ENCODE measurements at places on chromosomes 3 and 15. TPM values are rescaled to one million over a fixed set of nuclear protein-coding genes. Genes with fewer than 3 reads are reported as not detected.

GUCA1C gene
- not detected for total RNA-seq

CFAP100 gene
- not detected for total RNA-seq

DNA sequence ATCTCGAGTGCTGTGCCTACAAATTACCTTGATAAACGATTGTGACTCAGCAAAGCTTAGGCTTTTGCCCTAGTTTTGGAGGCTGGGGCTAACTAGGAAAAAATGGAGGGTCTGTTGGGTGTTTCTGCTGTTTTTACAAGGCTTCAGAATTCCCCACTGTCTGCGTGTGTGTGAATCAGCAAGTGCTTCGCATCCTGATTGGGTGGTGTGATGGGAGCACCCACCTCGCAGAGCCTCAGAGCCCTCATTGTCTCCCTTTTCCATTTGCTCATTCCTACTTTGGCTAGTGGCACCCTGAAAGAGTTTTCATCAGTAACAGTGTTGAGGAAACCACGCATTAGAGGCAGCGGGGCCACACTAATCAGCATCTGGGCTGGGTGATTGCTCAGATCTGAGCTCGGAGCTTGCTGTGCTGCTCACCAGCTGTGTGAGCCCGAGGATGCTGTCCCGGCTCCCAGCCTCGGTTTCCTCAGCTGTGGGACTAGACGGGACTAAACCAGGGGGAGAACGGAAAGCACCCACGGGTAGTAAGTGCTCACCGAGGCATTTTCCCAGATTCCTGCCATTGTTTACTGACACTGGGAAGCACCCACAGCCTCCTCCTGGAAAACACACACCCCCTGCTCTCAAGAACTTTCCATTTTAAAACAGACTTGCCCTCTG is 40.6 kb downstream of the GOLGA8S start:
- no peak for DNase-seq

GRCh38 chr15:43919540-43920253 is 92.9 kb downstream of the WDR76 start:
- DNase-seq: no peak

DNA sequence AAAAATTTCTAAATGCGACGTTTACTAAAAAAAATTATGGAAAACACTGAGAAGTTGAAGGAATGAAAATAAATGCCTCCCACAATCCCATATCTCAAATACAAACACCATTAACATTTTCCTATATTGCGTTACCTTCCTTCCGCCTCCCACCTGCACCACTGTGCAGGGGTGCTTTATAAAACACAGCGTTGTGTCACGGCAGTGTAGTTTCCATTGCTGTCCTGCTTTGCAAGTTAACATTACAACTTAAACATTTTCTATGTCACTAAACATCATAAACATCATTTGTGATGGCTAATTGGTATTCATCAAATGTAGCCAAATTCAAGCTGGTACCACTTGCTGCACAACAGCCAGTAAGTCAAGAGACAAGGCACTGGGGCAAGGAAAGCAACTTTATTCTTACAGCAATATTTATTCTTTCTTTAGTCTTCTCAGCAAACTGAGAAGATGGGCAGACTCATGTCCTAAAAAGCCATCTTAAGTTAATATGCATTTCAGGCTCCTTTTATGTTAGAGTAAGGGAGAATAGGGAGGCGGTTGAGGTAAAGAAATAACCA is 12.3 kb upstream of the FETUB start:
- DNase-seq: peak; percentile 28

DNA sequence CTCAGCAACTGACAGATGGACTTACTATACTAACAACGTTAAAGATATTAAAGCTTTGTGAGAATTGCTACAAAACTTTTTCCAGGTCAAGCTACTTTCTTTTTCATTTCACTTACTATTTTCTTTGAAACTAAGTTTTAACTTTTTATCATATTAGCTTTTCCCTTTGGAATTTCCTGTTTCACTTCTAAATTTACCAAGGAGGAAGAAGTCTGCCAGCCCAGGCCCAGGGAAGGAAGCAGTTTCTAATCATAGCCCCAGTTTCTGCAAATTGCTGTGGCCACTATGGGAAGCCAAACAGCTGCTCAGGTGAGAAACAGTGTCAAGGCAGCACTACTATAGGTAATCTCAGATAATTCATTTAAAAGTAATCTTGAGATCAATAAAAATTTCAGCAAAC is 18.4 kb downstream of the CYFIP1 start:
- no peak for DNase-seq

GRCh38 chr15:25735550-25736384 is 127.4 kb downstream of the ATP10A start:
- peak; percentile 90 for DNase-seq

TMEM40 gene
- 31.7 TPM for total RNA-seq

GRCh38 chr3:166955201-166955939 is 424.7 kb downstream of the ZBBX start:
- DNase-seq: no peak

DNA sequence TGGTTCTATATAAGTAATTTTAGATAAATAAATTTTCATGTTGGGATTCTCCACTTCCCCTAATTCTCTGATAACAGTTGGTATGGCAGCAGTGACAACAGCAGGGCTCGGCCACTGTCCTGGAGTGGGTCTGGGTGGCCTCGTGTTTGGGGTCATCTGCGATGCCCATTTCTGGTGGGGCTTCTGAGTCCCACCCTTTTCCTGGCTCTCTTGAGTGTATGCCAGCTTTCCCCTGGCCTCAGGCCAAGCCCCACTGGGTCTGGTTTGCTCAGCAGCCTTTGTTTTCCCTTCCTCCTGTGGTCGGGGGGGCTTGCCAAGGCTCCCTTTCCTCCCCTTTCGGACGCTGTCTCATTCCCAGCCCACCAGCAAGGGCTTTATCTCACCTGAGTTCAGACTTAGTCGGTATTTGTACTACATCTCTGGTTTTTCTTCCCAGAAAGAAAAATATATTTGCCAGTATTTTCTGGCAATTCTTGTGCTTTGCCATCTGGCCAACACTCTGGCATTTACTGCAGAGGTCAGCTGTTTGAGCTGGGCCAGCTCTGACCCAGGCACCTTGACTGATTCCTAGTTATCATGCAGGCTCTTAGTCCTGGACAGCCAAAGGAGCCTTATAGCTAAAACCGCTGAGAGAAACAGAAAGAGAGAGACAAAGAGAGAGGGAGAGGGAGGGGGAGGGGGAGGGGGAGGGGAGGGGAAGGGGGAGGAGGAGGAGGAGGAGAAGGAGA is 35.2 kb downstream of the MYZAP start:
- DNase-seq: no peak

- DNase-seq: no peak
Observed at GRCh38 chr15:69015591-69015990, 1.1 kb downstream of the NOX5 start.

DNA sequence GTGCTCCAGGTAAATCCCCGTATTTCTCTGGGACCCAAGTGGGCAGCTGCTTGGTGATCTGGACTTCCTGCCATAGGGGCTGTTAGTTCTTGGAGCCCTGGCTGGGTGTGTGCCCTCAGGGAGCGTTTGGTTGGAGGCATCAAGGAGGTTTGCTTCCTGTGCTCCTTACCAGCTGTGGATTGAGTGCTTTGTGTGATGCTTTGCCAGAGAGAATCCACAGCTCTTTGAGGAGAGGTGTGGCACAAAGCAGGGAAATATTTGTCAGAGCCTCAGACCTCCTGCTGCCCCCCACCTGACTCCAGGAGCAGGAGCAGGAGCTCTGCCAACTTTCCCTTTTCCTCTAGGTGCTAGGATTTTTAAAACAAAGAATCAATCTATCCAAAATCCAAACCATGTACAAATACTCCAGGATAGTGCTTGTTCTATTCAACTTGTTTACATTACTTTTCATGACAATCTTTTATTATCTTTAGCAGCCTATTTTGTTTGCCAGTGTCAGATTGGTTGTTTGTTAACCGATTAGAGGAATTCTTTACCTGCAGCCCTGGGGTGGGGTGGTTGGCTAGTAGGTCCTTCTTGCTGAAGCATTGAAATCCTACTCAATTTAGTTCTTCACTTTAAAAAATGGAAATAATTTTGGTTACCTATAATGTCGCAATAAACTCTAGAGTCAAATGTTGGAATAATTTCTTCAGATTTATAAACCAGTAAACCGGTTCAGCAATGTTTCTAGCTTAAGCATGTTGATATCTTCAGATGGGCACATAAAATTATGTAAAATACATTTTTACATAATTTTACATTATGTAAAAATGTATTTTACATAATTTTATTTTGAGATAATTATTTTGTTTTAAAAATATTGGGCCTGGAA is 2.5 kb downstream of the CTDSPL start:
- DNase-seq: no peak

ALS2CL gene
- total RNA-seq: 134 TPM

CKMT1A gene
- total RNA-seq: 37.6 TPM

GRCh38 chr3:110262896-110263295 is 808.7 kb upstream of the NECTIN3 start:
- no peak for DNase-seq

DNA sequence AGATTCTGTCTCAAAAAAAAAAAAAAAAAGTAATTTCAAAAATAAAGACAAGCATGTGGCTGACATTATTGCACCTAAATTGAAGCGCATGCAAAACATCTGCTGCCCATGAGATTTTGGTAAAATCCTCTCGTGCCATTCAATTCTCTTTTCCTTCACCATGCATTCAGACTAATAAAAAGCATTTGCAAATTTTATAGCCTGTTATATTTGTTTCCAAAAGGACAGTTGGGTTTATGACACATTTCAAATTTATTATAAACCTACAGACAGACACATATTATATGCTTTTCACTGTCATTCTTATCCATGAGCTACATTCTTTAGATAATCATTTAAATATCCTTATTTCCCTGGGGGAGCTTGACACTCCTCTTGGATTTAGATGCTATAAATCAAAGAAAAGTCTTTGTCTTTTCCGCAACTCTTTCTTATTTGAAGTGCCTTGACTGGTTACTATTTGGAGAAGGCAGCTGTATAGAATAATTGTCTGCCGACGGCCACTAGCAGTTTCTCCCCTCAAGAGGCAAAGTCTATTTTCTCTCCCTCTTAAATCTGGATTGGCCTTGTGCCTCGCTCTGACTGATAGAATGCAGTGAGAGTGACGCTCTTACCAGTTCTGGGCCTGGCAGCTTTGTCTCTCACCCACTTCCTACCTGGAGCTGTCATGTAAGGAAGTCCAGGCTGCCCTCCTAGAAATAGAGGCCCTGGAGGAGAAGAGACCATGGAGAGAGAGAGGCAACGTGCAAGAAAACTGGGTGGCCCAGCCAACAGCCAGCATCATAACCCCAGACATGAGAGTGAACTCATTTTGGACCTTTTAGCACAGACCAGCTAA is 6.8 kb upstream of the LRIG1 start:
- DNase-seq: no peak

ZMYND10 gene
- 0.74 TPM for total RNA-seq

KBTBD13 gene
- not detected for total RNA-seq

VWA5B2 gene
- 0.98 TPM for total RNA-seq

MFGE8 gene
- total RNA-seq: 513 TPM

DNA sequence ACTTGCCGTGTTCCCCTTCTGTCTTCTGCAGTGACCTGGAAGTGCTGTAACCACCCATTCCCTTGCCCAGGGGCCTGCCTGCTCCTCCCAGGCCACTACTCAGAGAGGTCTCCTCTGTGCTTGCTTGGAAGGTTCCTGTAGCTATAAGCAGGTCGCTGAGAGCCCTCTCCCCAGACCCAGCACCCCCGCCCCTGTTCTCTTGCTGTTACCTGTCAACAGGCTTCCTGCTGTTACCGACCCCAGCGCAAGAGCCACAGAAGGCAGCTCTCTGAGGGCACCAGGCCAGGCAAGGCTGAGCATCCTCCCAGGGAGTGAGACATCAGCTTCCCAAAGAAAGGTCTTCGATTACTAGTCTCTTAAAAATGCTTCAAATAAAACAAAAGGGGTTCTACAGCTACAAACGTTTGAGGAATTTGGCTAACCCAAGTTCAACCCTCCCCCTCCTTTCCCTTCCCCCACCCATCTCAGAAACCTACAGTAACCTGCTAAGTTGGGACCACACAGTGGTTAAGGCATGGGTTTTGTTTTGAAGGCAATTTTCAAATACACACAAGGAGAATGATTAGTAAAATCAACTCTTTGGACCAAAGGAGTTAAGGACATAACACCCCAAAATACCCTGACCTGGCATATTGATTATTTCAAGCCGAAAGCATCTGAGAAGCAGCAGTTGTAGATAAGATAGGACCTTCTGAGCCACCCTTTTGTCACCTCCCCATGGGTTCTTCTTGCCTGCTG is 74.9 kb upstream of the MFGE8 start:
- no peak for DNase-seq

ATP13A4 gene
- 13.0 TPM for total RNA-seq

DNA sequence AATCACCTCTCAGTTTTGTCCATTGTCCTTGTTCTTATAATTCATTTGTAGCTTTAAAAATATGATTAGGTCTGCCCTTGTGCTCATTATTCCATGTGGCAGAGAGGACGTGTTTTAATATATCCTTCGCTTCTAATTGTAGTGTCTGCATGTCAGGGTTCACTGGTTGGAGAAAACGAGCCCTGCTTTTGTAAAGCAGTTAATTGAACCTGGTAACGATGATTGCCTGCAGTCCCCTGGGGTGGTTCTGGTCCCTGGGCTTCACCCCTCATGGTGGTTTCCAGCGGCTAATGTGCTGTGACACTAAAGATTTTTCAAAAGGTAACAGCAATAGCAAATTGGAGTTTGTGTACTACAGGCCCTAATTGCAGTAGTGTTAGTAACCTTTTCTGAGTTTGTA is 299.6 kb downstream of the CACNA2D3 start:
- DNase-seq: no peak

DNA sequence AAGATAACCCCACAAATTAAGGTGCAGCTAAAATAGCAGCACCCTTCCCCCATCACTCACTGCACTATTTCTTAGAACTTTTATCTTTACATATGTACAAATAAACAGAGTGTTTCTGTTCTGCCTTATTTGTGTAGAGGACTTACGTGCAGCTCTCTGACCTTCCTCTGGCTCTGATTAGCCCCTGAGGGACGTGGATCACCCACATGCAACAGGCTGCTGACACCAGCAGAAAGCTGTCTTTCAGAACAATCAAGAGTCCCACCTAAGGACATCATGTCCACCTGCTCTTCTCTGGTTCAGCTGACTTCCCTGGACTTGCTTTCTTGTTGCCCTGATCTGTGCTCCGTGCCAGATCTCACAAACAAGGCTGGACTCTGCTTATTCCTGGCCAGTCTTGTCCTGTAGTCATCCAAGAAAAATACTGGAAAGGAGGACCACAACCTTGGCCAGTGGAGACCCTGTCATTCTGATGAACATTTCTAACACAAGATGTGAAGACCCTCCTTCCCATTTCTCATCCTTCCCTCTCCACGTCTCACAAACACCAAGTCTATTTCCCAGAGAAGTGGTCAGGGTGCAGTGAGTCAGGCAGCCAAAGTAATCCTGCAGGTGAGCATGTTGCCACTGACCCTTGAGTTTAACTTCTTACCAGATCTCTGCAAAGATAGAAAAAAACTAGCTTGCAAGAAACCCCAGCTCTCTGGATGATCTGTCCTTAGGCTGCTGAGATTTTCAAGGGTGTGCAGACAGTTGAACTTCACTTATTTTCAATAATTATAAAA is 243.6 kb upstream of the ICE2 start:
- DNase-seq: no peak

DNA sequence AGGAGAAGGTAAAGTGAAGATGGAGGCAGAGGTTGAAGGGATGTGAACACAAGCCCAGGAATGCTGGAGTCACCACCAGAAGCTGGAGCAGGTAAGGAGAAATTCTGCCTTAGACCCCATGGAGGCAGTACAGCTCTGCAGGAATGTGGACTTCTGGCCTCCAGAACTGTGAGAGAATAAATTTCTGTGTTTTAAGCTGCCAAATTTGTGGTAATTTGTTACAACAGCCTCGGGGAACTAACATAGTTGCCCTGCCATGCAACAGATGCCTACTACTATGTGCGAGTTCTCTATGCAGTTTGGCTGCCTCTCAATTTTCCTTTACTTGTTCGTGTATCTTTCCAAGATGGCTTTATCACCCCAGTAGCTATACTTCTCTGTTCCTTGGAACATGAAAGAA is 394.1 kb downstream of the TUSC7 start:
- no peak for DNase-seq

Data from vagina (tissue), 2 donors.